ENCODE measurements at places on chromosomes 1 and 21.

DNA sequence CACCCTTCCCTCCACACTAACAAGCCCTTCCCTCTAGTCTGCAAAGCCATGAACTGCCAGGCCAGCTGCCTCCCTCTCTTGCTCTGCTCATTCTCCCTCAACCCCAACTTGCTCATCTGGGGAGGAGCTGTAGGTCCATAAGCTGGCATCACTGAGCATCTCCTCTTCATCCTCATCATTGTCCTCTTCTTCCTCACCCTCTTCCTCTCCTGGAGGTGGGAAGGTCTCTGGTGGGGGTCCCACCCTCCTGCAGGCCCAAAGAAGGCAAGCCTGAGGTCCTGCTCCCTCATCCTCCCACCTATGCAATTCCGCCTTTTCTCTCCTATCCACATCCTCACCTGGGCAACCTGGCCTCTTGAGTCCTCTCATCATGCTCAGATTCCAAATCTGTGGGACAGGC lies 2.7 kb downstream of the ZNF692 start:
- peaks cover 34% of the 10 kb centered on the region for H3K4me1 ChIP-seq
- no peaks in the 10 kb centered on the region for H3K27me3 ChIP-seq
- no peak for DNase-seq
- H3K4me3 ChIP-seq: peak overlapping the region; percentile 53

- H3K4me1 ChIP-seq: no peaks in the 10 kb centered on the region
- no peak overlapping the region for H3K4me3 ChIP-seq
- peaks cover 10% of the 10 kb centered on the region for H3K36me3 ChIP-seq
- peaks cover 58% of the 10 kb centered on the region for H3K27me3 ChIP-seq
- no peak for DNase-seq
Observed at GRCh38 chr1:7690496-7691182, 80.5 kb upstream of the VAMP3 start.

DNA sequence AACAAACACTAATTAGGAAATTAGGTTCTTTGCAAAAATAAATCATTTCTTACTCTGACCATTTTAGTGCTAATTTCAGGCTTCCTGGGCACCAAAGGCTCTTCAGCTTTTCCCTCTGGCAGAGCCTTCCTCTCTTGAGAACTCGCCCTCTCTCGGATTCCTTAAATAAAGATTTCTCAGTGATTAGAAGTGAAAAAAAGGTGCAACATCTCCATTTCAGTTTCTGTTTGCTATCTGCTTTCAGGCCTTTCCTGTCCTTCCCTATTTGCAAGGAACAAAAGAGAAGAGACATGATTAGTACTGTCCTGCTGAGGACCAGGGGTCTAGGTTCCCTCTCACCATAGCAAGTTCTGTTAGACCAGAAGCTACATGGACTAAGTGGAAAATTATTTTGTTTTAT lies 27.8 kb upstream of the CACYBP start:
- peak overlapping the region; percentile 30 for H3K27ac ChIP-seq
- H3K36me3 ChIP-seq: peaks cover 30% of the 10 kb centered on the region
- no peaks in the 10 kb centered on the region for H3K27me3 ChIP-seq
- H3K4me3 ChIP-seq: no peak overlapping the region

DNA sequence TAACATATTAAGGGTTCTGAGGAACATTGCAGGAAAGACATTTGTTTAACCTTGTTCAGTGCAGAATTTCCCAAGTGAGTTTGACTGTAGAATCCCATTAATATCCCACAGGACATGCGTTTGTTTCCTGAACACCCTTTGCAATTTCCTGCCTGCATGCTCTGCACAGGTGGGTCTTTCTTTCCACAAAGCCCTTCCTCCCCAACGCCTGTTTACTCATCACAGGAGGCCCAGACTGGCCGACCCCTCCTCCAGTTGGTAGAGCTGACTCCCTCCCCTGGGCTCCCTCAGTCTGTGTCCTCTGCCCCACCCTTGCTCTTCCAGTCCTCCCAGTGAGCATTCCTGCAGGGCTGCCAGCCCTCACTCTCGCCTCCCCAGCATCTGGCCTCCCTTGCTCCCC lies 47.5 kb upstream of the CTPS1 start:
- no peaks in the 10 kb centered on the region for H3K36me3 ChIP-seq
- no peak overlapping the region for H3K4me3 ChIP-seq
- H3K4me1 ChIP-seq: no peaks in the 10 kb centered on the region
- H3K27me3 ChIP-seq: peaks cover 16% of the 10 kb centered on the region

DNA sequence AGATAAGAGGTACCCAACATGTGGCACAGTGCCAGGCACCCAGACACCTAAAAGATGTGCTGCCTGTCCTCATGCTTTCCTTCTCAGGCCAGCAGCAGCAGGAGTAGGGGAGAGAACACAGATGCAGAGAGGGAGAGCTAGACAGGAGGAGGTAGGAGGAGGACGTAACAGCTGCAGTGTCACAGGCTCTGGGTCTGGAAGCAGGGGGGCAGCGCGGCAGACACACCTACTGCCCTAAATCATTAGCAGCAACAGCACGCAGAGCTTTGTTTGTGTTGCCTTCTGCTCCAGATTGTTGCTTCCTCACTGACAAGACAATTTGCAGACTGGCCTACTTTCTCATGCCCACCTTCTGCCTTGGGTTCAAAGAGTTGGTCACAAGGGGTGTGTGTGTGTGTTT lies 196.7 kb upstream of the DAB1 start:
- no peak for DNase-seq
- H3K36me3 ChIP-seq: no peaks in the 10 kb centered on the region
- no peak overlapping the region for H3K4me3 ChIP-seq
- H3K27me3 ChIP-seq: peaks cover 5% of the 10 kb centered on the region
- H3K27ac ChIP-seq: no peak overlapping the region

- no peaks in the 10 kb centered on the region for H3K36me3 ChIP-seq
- DNase-seq: no peak
Observed at GRCh38 chr1:180939073-180939710, 26.5 kb downstream of the KIAA1614 start.

DNA sequence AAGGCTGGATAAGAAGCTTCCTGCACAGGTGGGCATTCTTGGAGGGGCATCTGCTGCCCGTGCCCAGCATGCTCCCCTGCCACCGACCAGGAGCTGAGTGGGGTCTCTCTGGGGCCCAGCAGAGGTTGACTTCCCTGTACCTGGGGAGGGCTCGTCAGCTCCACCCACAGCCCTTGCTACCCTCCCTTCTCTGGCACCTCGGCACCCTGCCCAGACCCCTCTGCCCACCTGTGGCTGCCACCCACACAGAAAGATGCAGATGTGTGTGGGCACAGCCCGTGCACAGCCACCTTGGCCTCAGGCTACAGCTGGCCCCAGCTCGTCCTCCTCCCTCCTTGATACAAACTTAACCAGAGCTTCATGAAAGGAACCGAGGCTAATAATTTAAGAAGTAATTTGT lies 241.2 kb upstream of the VAMP3 start:
- H3K36me3 ChIP-seq: no peaks in the 10 kb centered on the region
- no peak overlapping the region for H3K4me3 ChIP-seq

DNA sequence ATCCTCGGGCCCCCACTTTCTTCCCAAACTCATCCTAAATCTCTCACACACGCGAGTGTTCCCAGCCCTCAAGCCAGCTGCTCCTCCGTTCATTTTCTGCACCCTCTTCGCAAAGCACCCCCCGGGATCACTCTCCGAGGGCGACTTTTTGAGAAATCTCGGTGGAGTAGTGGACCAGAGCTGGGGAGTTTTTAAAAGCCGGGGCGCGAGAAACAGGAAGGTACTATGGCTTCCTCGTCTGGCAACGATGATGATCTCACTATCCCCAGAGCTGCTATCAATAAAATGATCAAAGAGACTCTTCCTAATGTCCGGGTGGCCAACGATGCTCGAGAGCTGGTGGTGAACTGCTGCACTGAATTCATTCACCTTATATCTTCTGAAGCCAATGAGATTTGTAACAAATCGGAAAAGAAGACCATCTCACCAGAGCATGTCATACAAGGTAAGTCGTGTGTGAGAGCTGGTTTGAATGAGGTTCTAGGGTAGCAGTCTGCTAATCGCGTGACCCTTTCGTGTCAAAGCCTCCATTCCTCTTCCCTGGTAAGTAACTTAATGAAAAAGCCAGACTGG lies 800 bp downstream of the DR1 start:
- H3K4me3 ChIP-seq: peak overlapping the region; percentile 100
- H3K27me3 ChIP-seq: no peaks in the 10 kb centered on the region
- DNase-seq: peak; percentile 59
- H3K27ac ChIP-seq: peak overlapping the region; percentile 100
- H3K36me3 ChIP-seq: peaks cover 8% of the 10 kb centered on the region
- peaks cover 47% of the 10 kb centered on the region for H3K4me1 ChIP-seq

DNA sequence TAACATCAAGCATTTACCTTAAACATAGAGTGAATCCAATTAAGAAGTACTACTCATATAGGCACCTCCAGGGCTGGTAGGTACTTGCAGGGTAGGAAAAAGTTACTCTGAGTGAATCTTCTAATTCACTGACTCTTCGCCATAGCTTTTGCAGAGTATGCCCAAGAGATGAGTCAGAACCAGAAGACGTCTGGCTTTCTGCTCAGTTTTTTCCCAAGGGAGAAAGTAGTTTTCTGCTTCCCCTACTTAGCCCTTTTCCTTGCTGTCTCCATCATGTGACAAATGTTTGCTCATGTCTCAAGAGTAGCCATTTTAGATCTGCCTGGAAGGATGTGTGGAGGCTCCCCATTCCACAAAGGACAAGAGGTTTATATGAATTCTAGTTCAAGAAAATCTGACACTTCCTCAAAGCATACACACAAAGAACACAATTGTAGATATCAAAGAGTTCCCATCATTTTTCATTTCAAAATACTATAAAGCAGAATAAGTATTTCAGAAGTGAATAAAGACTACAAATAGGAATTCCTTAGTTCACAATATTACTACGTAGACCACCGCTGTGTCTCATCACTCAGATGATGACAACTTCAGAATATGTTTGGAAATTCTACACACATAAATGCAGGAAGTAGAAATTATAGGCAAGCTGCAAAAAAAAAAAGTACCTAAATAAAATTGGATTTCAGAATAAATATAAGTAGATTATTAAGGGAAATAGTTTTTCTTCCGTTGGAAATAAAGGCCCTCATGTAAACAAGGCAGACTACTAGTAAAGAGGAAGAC lies 98.5 kb downstream of the ASH1L start:
- H3K4me3 ChIP-seq: no peak overlapping the region
- peak overlapping the region; percentile 76 for H3K27ac ChIP-seq
- no peaks in the 10 kb centered on the region for H3K27me3 ChIP-seq
- no peaks in the 10 kb centered on the region for H3K36me3 ChIP-seq
- DNase-seq: no peak
- H3K4me1 ChIP-seq: peaks cover 27% of the 10 kb centered on the region

DNA sequence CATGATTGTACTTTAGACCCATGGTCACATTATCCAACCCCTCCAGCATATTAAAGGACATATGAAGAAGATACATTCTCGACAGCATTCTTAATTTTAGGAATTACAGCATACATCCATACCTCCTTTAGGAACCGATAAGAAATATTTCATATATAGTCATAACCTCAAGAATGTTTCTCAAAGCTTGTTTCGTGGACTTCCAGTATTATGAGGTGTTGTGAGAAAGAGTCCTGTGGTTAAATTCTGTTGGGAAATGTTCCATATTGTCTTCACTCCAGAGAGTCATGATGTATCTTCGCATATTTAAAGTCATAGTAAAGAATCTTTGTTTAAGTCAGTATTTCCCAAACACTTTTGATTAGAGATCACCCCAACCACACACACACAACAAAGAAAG lies 321.0 kb upstream of the SNX7 start:
- H3K4me3 ChIP-seq: no peak overlapping the region
- no peak overlapping the region for H3K27ac ChIP-seq
- H3K36me3 ChIP-seq: no peaks in the 10 kb centered on the region
- no peaks in the 10 kb centered on the region for H3K27me3 ChIP-seq
- no peak for DNase-seq

DNA sequence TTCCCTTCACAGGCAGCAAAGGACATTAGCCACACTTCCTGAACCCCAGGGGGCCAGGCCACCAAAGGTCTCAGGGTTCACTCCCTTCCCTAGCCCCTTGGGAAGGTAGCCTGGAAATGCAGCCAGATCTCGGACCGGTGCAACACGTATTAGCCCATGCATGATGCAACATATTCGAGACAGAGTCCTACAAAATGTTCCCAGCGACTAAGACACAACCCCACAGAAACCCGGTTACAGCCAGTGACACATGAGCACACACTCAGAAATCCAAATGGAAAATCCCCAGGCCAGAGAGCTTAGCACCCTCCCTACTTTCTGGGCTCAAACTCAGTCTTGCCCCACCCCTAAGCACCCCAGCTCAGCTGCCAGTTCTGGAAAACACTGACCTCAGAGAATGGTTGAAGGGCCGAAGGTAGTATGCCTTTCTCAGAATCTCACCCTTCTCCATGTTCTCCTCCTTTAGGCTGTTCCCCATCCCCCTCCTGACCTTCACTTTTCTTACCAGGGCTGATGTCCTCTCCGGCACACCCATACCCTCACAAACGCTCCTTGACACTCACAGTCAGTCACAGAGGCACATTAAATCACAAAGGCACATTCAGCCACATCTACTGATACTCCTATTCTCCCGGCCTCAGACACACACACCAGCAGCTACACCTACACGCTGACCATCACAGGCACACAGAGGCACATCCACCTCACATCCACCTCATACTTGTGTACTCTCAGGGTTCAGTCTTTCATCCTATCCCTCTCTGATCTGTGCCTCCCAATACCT lies at the start of gene TSPAN1:
Gene TSPAN1 (plus strand): TSS at position 640 of the 784 bp plus-strand sequence. CDS start 6,021 bp downstream, outside the sequence.
- no peak within 1 kb of the TSS for H3K27ac ChIP-seq
- no peaks in the 10 kb centered on the region for H3K36me3 ChIP-seq
- no peak for DNase-seq
- no peaks in the 10 kb centered on the region for H3K27me3 ChIP-seq

DNA sequence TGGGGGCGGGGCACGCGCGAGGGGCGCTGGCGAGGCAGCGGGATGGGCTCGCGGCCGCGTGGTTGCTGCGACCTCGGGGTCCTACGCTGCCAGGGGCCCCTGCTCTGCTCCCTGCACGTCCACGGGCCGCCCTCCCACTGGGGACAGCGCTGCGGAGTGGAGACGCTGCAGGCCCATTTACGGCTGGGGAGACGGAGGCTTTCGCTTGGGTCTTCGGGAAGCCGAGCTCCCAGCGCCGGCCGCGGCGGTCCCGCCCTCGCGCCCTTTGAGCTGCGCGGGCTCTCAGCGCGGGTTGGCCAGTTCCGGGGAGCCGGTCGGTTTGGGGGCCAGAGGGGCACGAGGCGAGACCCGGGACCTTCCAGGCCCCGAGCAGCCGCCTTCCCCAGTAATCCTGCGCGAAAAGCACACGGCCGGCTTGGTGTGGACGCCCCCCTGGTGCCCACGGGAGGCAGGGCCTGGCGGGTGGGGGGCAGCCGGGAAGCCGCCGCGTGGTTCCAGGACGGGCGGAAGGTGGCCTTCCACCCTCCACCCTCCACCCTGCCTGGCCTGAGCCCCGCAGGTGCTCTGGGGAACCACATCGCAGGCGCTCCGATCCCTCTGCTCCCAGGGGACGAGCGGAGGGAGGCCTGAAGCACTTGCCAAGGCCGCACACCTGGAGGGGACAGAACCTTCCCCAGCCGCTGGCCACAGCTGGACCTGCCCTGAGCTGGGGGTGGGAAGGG lies 570 bp upstream of the PEX10 start:
- H3K27ac ChIP-seq: peak overlapping the region; percentile 59
- no peaks in the 10 kb centered on the region for H3K27me3 ChIP-seq
- H3K4me3 ChIP-seq: peak overlapping the region; percentile 90
- no peaks in the 10 kb centered on the region for H3K36me3 ChIP-seq
- H3K4me1 ChIP-seq: peaks cover 39% of the 10 kb centered on the region
